ENCODE measurements at places on chromosomes 16 and 17.

GRCh38 chr17:82230609-82231311 lies 1.9 kb downstream of the SLC16A3 start:
- DNase-seq: peak; percentile 77

GRCh38 chr17:3167574-3167973 lies 29.7 kb upstream of the OR1A2 start:
- peak; percentile 20 for DNase-seq

GRCh38 chr17:71780596-71780995 lies 340.2 kb upstream of the SOX9 start:
- DNase-seq: no peak

GRCh38 chr16:87077750-87078127 lies 239.5 kb downstream of the C16orf95 start:
- no peak for DNase-seq

- peak; percentile 31 for DNase-seq
Observed at GRCh38 chr16:87560428-87561199, 41.7 kb upstream of the JPH3 start.

DNA sequence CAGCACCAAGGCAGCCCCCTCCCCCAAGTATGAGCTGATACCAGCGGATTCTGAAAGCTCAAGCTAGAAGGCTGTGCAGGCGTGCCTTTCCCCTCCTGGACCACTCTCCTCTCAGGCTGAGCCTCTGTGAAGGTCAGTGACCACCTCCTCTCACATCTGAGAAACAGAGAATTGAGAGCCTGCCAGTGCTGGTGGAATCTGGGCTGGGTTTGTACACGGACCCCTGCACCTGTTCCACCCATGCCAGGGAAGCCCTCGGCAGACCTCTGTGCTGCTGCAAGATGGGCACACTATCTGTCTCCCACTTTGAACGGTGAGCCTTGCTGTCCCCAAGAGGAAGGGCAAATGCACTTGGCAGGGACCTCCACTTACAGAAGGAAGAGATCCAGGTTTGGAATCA lies 54.7 kb upstream of the SDK2 start:
- no peak for DNase-seq

DNA sequence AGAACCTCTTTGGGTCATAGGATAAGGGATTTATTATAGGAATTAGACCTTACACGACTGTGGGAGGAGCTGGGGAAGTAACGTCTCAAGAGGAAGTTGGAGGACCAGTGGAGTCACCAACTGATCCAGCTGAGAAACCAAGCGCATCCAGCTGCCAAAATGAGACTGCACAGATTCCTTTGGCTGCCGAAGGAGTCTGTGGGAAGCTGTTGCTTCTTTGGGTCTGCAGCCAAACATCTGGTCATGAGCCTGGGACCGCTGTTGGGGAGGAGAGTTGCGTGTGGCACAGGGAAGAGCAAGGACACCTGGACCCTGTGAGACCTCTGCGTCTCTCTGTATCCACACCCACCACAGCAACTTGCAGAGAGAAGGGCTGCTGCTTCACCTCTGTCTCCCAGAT lies 2.4 kb upstream of the NACA2 start:
- DNase-seq: no peak

DNA sequence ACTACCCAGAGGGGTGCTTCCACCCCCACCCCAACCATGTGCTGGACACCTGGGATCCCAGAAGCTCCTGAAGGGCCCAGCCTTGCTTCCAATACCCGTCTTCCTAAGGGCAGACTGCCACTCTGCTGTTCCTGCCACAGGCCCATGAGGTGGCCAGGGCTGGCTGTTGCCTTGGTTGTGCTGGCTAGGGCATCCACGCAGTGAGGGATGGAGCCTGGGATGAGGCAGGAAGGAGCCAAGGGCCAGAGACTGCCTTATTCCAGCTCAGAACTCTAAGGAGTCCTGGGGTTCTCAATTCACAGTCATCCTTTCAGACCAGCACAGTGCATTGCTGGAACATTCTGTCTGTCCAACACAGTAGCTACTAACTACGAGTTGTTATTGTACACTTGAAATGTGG lies 37.8 kb downstream of the BCO1 start:
- DNase-seq: no peak

GRCh38 chr16:14409563-14409962 lies 220.5 kb downstream of the PARN start:
- DNase-seq: no peak

DNA sequence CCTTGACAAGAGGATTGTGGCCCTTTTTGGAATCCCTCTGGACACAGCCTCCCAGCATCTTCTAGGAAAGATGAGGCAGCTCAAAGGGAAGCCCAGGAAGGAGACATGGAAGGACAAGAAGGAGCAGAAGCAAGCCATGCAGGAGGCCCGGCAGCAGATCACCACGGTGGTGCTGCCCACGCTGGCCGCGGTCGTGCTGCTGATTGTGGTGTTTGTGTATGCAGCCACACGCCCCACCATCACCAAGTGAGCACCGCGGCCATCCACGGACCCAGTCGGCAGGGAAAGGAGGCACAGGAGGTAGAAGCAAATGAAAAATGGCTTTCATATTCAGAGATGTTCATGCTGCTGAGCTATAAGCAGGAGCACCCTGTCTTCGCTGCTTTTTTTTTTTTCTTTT lies 10.9 kb upstream of the MEIOC start:
- DNase-seq: no peak

DNA sequence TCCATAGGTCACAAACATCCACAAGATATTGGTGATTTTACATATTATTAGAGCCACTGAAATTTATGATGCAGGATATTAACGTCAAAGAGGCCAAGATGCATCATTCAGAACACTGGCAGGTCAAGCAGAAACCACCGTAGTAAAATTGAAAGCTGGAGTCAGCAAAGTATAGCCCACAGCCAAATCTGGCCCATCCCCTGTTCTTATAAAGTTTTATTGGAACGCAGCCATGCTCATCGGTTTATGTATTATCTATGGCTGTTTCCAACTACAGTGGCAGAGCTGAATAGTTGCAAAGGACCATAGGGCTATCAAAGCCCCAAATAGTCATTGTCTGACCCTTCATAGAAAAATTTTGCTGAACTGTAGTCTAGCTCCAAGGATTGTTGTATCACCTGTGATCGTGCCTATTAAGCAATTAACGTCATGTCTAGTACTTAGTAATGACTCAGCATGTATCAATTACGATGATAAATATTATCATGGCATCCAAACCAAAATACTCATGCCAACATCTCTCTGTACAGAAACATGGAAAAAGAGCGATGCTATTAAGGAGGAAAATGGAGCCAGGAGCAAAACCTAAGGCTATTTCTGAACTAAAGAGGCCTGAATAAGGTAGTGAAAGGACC lies 165.6 kb downstream of the IRX3 start:
- DNase-seq: no peak

DNA sequence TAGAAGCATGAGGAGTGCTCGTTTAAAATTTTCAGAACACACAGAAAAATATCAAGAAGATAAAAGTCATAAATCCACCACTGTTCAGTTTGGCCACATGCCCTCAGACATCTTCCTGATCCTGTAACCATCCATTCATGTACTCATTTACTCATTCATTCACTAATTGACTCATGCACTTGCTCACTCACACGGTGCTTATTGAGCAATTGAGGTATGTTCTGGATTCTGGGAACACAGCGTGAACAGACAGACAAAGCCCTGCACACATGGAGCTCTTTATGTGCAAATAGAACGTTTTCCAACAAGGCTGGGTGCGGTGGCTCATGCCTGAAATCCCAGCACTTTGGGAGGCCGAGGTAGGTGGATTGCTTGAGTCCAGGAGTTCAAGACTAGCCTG lies 10.2 kb upstream of the NATD1 start:
- no peak for DNase-seq

- DNase-seq: no peak
Observed at GRCh38 chr17:3276126-3276525, 22.0 kb downstream of the OR3A1 start.

DNA sequence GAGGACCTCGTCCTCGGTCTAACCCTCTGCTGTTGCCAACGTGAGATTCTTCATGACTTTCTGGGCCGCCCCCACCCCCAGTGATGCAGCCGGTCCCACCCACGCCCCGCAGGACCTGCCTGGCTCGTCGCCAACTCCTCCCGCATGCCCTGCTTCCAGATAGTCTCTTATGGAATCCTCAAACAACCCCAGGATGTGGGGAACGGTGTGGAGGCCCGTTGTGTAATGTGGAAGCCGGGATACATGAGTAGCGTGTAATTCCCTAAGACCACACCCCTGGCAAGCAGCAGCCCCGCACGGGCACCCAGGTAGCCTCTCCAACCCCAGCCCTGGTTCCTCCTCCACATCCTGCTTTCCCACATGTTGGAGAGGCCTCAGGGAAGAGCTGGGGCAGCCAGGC lies 275.9 kb downstream of the C16orf95 start:
- no peak for DNase-seq

DNA sequence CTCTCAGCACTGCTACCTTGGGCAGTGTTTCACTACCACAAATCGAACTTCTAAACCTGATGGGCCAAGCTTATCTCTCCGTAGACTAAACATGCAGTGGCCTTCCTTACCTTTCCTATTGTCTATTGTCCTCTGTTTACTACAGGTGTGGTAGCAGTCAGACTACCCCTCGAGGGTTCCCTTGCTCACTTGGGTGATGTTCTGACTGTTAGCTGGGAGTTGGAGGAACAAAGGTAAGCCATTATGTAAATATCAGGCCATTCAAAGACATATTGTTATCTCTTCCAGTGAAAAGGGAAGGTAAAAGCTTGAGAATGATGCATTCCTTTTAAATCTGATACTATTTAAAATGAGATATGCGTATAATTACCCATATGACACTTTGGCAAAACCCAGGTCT lies 828.3 kb upstream of the EEF2KMT start:
- DNase-seq: no peak

DNA sequence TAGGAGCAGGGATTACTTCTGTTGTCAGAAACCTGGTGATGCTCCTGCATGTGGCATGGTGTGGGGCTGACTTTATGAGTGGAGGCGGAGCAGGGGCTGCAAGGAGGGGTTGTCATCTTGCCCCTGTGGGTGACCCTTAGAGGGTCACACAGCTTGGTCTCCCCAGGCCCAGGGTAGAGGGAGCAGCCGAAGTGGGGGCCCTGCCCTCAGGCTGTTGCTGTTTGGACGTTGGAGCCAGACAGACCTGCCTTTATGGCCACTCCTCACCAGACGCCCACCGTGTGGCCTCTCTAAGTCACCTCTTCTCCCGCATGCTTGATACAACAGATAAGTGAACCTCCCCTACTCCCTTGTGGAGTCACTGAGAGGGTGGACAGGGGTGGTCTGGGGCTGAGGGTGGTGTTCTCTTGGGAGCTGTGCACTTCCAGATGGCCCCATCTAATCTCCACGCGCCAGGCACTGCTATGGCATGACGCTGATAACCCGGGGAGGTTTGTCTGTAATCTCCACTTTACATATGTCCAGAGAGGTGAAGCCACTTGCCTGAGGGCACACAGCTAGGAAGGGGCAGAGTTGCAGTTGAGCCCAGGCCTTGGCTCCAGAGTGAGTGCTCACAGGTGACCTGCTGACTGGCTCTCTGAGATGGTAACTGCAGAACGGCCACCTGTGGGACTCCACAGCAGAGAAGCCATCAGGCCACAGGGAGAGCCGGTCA lies 10.0 kb downstream of the MAP2K3 start:
- DNase-seq: no peak

- DNase-seq: no peak
Observed at GRCh38 chr16:81179219-81179618, 59.3 kb upstream of the BCO1 start.

GRCh38 chr17:28239271-28239624 lies 79.8 kb upstream of the TMEM97 start:
- no peak for DNase-seq

- DNase-seq: no peak
Observed at GRCh38 chr16:68380348-68380670, 68.0 kb downstream of the SMPD3 start.

- no peak for DNase-seq
Observed at GRCh38 chr16:67349172-67349571, 22.6 kb downstream of the LRRC36 start.

DNA sequence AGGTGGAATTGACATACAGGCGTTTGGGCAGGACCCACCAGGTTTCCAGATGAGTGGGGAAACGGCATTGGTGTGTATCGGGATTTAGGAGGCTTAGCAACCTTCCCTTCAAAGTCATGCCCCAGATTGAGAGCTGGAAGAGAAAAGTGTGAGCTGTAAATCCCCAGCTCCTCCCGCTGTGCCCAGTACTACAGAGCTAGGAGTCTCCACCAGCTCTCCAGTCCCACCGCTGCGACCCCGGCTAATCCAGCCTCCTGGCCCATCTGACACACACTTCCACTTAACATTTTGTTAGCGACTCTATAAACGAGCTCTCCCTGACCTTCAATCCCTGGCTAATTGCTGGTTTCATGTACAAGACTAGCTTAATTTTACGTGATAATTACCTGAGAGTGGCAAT lies 29.9 kb upstream of the LHX1 start:
- DNase-seq: no peak

DNA sequence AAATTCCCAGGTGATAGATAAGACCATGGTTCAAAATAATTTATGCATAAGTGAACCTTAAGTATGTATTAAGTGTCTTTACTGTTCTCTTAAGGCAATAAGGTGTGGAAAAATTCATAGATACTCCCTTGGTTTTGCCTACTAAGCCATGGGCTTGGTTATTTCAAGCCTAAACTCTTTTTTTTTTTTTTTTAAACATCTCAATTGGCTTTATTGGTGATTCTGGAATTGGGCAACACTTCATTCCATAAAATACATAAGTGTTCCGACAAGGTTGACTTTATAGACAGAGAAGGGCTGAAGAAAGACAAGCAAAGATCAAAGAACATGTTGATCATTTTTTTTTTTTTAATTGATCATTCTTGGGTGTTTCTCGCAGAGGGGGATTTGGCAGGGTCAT lies 73.5 kb downstream of the ESRP2 start:
- no peak for DNase-seq

DNA sequence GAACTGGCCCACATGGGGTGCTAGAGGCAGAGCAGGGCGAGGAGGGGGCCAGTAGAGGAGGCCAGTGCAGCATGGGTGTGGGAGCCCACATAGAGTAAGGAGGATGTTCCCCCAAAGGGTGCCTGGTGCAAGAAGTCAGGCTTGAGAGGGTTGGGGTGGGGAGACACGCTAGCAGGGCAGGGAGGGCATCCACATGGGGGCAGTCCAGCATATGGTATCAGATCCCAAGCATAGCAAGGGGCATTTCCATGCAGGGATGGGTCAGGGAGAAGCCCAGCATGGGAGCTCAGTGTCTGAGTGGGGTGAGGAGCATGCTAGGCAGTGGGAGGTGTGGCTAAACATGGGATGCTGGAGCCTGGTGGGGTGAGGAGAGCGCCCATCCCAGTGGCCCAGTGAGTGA lies 213.7 kb downstream of the COPRS start:
- no peak for DNase-seq

- no peak for DNase-seq
Observed at GRCh38 chr16:2828876-2829430, 1.1 kb upstream of the ZG16B start.

DNA sequence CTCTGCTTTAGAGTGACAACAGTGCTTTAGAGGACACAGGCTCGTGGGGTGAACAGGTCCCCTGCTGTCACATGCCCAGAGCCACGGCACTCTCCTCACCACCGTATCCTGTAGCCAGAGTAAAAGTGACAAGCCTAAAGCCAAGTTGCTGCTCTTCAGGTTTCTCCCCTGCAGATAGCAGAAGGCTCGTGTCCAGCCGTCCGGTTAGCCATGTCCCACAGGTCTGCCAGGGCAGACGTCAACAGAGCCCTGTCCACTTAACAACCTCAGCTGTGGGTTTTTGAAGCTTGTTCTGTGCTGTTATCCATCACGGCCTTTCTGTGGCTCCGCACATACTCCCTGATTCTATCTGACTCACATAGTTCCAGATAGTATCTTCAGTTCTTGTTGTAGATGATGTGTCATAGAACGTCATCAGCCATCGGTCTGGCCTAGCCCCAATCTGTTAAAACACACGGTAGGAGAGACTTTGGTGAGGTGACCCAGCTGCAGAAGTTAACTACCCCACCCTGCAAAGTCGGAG lies 100.7 kb downstream of the SOCS1 start:
- no peak for DNase-seq

All from GM06990 (cell line).